Stimulated activated CD8-positive, alpha-beta memory T cell treated with anti-CD3 and anti-CD28 coated beads, Interleukin-12 subunit alpha, Interleukin-12 subunit beta, amount 100 ng/mL, for 1 hour (primary cell): ENCODE measurements at places on chromosomes 3 and 15.
A peak's percentile ranks its signal among the peaks of the same experiment; 100 is the strongest.

DNA sequence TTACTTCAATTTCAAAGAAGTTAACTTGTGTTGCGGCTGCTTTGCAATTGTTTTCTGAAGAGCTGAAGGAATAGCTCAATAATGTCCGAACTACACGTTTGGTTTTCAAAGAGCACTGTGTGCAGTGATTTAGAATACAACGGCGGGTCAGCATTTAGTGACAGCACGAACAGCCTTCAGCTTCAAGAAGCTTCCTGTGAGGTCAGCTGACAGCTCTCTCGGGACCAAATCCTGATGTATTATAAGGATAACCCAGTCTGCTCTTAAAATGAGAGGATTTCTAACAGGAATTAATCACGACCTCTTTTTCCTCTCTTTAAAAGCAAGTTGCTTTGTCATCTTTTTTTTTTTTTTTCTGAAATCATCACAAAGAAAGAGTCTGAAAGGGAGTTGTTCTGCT lies 97.9 kb upstream of the UNC13C start:
- no peak for DNase-seq

- no peak for DNase-seq
Observed at GRCh38 chr3:49020330-49021212, 1.4 kb upstream of the NDUFAF3 start.

GRCh38 chr15:72797338-72797689 lies 13.8 kb upstream of the ADPGK start:
- no peak for DNase-seq

GRCh38 chr3:13195374-13195773 lies 122.1 kb upstream of the IQSEC1 start:
- DNase-seq, result no peak

- peak; percentile 62 for DNase-seq
Observed at GRCh38 chr3:139677388-139678155, at the start of gene NMNAT3. TSS of gene NMNAT3 (minus strand) at chr3:139677972. CDS start at chr3:139627724, 50,248 bp downstream.

GRCh38 chr15:82846621-82847020 lies 37.2 kb downstream of the WHAMM start:
- DNase-seq, result no peak

DNA sequence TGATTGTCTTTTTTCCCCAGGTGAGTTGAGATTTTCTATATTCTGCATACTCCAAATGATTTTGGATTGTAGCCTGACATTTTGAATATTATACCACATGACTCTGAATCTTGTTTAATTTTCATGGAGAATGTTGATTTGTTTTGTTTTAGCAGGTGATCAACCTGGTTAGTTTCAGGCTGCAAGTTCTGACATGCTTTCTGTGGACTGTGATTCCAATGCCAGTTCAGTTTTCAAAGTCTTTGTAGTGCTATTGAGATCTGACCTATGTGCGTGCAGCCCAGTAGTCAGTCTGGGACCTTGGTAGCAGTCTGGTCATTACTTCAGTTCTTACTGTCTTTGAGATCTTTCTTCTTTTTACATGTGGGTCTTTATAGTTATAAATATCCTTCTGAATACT lies 18.6 kb upstream of the MTMR10 start:
- DNase-seq, result no peak

GRCh38 chr3:193250492-193250891 lies 9.5 kb downstream of the PLAAT1 start:
- DNase-seq, result no peak
